ENCODE measurements at places on chromosomes 5 and 9.

DNA sequence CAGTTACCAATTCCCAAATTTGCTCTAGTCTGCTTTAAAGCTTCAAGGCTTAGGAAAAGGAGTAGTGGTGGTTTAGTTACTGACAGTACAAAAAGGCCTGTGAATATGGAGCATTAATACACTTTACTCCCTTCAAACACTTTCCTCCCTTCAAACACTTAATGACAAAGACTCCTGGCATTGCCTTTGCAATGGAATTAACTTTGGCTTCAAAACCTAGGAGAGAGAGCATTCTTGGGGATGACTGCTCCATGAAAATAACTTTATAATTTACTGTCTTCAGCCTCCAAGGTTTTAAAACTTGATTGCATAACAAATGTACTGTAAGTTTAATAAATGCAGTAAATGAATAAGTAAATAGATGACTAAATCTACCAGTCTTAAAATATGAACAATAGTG is 185.6 kb downstream of the TRPM3 start:
- DNase-seq, result peak; percentile 66

GRCh38 chr9:26324786-26325443 is 567.7 kb downstream of the CAAP1 start:
- DNase-seq, result peak; percentile 72

DNA sequence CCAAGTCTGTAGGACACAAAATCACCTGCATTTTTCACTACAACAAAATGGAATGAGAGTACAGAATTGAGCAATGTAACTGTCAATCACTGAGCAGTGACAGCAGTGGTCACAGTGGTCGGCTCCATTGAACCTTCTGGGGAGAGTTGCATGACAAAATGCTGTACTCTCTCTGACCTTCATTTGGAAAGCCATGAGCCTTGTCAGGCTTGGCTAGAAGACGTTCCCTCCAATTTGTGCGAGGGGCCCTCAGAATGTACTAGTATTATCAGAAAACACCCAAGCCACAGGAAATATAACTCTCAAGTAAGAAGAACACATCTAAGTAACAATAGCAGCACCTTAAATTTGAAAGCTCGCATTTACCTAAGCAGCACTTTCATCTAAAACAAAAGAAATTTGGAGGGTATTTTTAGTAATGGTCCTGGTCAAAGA is 425.6 kb upstream of the MEF2C start:
- DNase-seq, result no peak

GRCh38 chr9:33946779-33947535 is 101.7 kb downstream of the UBAP2 start:
- DNase-seq, result no peak

Data from muscle of leg (tissue), 16 donors.